ENCODE measurements at places on chromosomes 13 and 19.
A peak's percentile ranks its signal among the peaks of the same experiment; 100 is the strongest.

- peak; percentile 56 for DNase-seq
Observed at GRCh38 chr19:12801466-12802266, at the start of the genes PRDX2 and THSD8. Gene PRDX2 (minus strand): TSS chr19:12801800. CDS start chr19:12801261, 539 bp downstream. Gene THSD8 (plus strand): TSS chr19:12802069. CDS start chr19:12802072, 3 bp downstream.

GRCh38 chr19:41535029-41535622 lies 40.8 kb upstream of the CEACAM21 start:
- no peak for DNase-seq

- no peak for DNase-seq
Observed at GRCh38 chr13:34179481-34179880, 361.5 kb downstream of the RFC3 start.

- DNase-seq: no peak
Observed at GRCh38 chr19:14511229-14511593, 7.0 kb downstream of the DNAJB1 start.

DNA sequence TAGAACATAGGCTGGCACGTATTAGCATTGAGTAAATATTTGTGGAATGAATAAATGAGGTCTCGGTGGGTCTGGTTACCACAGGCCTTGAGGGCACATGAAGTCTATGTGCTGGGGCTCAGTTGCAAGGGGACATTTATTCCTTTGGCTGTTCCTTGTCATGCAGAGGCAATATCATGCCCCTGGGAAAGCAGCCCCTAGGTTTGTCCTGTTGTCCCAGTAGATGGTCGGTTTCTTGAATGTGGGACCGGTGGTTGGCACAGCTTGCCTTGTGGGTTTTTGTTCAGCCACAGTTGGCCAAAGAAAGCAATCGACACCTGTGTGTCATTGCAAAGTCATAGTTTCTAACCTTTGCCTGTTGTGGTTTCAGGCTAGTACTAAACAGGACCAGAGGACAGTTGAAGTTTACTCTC lies 24.7 kb upstream of the GPR183 start:
- peak; percentile 40 for DNase-seq

GRCh38 chr19:11166281-11167142 lies 10.9 kb upstream of the SPC24 start:
- no peak for DNase-seq

- DNase-seq: no peak
Observed at GRCh38 chr19:16384688-16385087, 60.1 kb downstream of the KLF2 start.

DNA sequence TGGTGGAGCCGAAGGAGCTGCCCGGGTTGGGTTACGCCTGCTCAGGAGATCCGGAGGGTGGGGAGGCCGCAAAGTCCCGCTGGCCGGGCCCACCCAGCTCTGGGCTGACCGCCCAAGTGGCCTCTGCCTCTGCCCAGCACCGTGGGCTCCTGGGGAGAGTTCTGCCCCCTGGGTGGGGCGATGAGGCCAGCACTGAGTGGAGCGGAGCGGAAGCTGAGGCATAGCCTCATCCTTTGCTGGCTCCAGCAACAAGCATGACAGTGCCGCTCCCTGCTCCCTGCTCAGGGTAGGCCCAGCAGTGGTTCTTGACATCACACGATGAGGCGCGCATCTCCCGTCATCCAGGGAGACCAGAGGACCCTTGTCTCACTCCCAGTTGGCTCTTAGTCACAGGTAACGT lies 22.5 kb downstream of the CCDC8 start:
- no peak for DNase-seq

GRCh38 chr13:97226013-97226412 lies 3.9 kb downstream of the MBNL2 start:
- DNase-seq: peak; percentile 90

GRCh38 chr13:32911506-32911905 lies 104.7 kb upstream of the KL start:
- DNase-seq: peak; percentile 48

DNA sequence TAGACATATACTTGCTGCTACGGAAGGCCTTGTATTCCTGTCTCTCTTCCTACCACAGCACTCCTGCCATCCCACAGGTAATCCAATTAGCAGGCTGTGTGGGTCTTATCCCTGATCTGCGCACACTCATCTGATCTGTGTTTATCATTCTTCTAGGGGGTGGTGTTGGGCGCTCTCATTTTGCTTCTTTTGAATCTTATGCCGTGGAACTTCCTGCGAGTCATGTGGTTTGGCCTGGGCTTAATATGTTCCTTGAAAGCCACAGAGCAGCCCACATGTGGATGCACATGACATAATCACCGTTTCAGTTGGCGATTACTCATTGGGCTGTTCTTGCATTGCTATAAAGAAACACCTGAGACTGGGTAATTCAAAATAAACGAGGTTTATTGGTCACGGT lies 7.5 kb downstream of the RASA3 start:
- DNase-seq: no peak

- no peak for DNase-seq
Observed at GRCh38 chr13:101988140-101988539, 413.7 kb downstream of the FGF14 start.

- no peak for DNase-seq
Observed at GRCh38 chr13:57787058-57787791, 155.7 kb downstream of the PCDH17 start.

DNA sequence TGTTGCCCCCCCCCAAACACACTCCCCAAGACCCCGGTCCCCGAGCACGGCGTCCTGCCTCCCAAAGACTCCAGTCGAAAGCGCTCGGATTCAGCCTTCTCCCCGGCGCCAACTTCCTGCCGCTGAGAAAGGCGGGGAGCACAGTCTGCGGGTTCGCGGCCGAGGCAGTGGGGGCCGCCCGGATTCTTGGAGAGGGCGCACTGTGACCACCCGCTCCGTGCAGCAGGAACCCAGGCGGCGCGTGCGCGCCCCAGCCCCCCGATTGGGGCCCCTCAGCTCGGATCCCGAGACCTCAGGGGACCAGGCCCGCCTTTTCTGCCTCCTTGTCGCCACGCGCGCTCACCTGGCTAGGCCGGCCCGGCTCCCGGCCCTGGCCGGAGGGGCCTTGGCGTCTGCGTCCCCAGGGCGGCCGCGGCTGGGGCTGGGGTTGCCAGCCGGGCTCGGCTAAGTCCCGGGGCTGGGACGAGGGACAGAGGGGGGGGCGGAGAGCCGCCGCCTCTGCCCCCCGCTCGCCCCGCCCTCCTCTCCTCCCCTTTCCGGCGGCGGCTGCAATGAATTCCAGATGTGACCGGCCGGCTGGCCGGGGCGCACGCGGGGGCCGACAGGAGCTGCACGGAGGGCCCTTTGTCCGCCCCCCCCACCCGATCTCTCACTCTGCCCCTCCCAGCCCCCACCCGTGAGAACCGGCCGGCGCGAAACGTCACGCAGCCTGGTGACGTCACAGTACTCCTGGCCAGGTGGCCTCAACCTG lies at the start of gene S1PR2:
S1PR2 (minus strand) TSS at position 471 of the 751 bp plus-strand sequence. CDS start 6,426 bp downstream, outside the sequence.
- peak; percentile 76 for DNase-seq

DNA sequence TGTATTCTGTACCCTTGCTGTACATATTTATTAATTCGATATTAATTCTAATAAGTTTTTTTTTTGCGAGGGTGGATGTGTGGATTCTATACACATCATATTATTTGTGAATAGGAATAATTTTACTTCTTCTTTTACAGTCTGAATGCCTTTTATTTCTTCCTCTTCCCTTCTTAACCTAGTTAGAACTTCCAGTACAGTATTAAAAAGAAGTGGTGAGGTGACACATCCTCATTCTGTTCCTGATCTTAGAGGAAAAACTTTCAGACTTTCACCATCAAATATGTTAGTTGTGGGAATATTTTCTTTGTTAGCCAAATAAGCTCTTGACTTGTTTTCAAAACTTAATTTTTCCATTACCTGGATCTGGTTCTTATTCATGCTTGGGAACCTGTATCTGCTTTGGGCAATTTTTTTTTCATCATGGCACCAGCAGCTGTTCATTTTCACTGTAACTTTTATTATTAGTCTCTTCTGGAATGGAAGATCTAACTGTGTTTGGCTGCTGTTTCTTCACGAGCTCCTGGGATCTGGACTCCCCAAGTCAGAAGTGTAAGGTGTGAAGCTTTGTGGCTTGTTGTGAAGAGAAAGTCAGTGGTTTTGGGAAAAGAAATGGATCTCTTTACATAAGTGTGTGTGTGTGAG lies 33.1 kb downstream of the RGCC start:
- DNase-seq: no peak

- DNase-seq: peak; percentile 79
Observed at GRCh38 chr13:40895227-40896184, 106.1 kb downstream of the SLC25A15 start.

- DNase-seq: no peak
Observed at GRCh38 chr19:43595605-43595998, 332 bp downstream of the IRGQ start.

GRCh38 chr19:4357921-4358326 lies 14.6 kb downstream of the MPND start:
- no peak for DNase-seq

GRCh38 chr13:35720690-35721554 lies 244.4 kb upstream of the MAB21L1 start:
- DNase-seq: peak; percentile 66

GRCh38 chr13:112704308-112705145 lies 14.7 kb downstream of the ATP11A start:
- no peak for DNase-seq

GRCh38 chr19:18340190-18340989 lies at the start of gene PGPEP1:
Gene PGPEP1 (plus strand): TSS chr19:18340598. CDS start chr19:18340682, 84 bp downstream.
- no peak for DNase-seq

DNA sequence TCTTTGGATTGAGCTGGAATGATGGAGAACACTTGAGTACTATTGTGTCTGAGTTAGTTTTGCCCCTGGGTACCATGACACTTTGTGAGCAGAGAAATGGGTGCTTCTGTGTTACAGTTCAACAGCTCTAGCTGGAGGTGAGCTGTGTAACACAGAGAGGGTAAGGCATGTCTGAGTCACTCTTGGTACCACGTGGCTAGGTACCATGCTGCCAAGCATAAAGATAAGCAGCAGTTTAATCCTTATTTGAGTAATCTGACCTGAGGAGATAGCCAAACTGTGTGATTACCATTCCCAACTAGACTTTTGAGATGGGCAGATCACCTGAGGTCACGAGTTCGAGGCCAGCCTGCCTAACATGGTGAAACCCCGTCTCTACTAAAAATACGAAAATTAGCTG lies 122.0 kb downstream of the OLFM4 start:
- no peak for DNase-seq

- DNase-seq: peak; percentile 48
Observed at GRCh38 chr13:30745906-30746686, 10.8 kb downstream of the ALOX5AP start.

GRCh38 chr13:73411067-73411809 lies 352.4 kb downstream of the KLF5 start:
- DNase-seq: no peak

DNA sequence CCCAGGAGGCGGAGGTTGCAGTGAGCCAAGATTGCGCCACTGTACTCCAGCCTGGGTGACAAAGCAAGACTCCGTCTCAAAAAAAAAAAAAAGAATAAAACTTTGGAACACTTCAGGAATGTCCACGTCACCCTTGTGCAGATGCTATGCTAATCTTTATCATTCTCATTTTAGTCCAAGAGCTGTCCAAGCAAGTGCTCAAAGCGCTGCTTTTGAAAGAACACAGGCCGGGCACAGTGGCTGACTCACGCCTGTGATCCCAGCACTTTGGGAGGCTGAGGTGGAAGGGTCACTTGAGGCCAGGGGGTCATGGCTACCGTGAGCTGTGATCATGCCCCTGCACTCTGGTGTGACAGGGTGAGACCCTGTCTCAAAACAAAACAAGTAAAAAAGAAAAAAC lies 11.1 kb upstream of the UQCR11 start:
- no peak for DNase-seq

GRCh38 chr13:94666065-94666464 lies 46.3 kb downstream of the SOX21 start:
- no peak for DNase-seq

- DNase-seq: no peak
Observed at GRCh38 chr19:46886546-46887239, 25.9 kb downstream of the ARHGAP35 start.

DNA sequence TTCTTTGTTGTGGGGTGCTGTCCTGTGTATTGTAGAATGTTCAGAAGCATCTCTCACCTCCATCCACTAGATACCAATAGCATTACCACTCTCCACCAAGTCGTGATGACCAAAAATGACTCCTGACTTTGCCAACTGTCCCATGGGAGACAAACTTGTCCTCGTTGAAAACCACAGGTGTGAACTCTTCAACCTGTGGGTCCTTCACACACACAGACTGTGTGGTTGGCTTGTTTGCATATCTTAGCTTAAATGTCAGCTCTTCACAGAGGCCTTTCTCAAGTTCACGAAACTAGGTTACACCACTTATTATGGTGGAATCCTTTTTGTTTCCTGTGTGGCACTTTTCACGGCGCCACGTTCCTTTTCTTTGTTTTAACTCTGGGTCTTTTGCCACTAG lies 6.8 kb downstream of the GPC5 start:
- DNase-seq: peak; percentile 14

GRCh38 chr19:13906521-13906904 lies 512 bp downstream of the CC2D1A start:
- no peak for DNase-seq

GRCh38 chr13:37526710-37527473 lies 71.7 kb downstream of the POSTN start:
- DNase-seq: peak; percentile 38

GRCh38 chr13:43269037-43269481 lies 245.7 kb downstream of the DNAJC15 start:
- no peak for DNase-seq

DNA sequence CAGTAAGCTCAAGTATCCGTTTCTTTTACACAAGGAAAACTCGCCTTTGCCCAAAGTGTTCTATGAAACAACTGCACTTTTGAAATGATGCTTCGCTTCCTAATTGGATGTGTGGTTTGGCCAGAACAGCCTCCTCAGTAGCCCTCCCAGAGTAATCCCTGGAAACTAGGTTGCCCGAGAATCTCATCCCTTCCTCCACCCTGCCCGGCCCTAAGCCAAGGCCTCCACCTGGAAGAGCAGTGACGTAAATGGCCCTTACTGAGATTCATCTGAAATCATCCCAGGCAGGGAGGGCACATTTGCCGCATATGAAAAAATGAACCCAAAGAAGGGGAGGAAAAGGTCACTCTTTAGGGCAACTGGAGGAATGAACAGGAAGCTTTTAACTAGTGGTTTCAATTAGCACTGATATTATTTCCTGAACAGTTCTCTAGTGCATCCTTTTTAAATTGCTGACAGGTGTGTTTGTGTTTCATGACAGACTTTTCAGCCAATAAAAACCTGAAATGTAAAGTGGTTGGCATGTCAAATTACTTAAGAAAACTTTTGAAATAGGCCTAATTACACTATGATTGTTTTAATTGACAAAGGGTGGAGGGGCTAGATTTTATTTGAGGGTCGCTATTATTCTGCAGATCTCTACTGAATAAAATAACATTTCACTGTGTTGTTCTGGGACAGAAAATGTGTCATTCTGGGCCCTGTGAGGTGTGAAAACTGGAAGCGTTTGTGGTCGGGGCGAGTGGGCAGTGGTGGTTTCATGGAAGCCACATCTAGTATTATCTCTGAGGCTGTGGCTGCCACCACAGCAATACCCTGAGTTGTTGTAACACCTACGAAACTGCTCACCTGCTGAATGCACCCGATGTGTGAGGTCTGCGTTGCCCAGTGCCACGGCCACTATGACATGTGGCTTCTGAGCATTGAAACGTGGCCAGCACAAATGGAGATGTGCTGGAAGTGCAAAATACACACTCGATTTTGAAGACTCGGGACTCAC lies 112.1 kb downstream of the ZIC5 start:
- DNase-seq: no peak

Data from NCI-H526 (cell line).